ENCODE measurements at places on chromosomes 1 and 21. TPM values are rescaled to one million over a fixed set of nuclear protein-coding genes. Genes with fewer than 3 reads are reported as not detected.

The RGS1 gene
- total RNA-seq, result 1.6 TPM

The ACTL8 gene
- total RNA-seq, result not detected

The SPATA21 gene
- not detected for total RNA-seq

The SPRR1B gene
- total RNA-seq, result not detected

The TMEM82 gene
- not detected for total RNA-seq

The LAX1 gene
- under 0.01 TPM for total RNA-seq

The ALPL gene
- 1.4 TPM for total RNA-seq

The ALX3 gene
- not detected for total RNA-seq

The HSD3B2 gene
- not detected for total RNA-seq

The VPS45 gene
- total RNA-seq, result 19.0 TPM

The UQCRHL gene
- 2.0 TPM for total RNA-seq

The FAM177B gene
- not detected for total RNA-seq

The CR1L gene
- total RNA-seq, result not detected

The CFAP126 gene
- not detected for total RNA-seq

The SLC22A15 gene
- total RNA-seq, result 8.4 TPM

The MAST2 gene
- 38.8 TPM for total RNA-seq

The CHI3L1 gene
- 896 TPM for total RNA-seq

The C1orf167 gene
- not detected for total RNA-seq

The COL9A2 gene
- total RNA-seq, result 0.14 TPM

The PADI2 gene
- total RNA-seq, result 0.29 TPM

Measured in placental pericyte (primary cell).